ENCODE measurements at places on chromosomes 3 and 15.

- DNase-seq: no peak
Measured at GRCh38 chr15:90794538-90794937, 73.8 kb upstream of the FURIN start.

DNA sequence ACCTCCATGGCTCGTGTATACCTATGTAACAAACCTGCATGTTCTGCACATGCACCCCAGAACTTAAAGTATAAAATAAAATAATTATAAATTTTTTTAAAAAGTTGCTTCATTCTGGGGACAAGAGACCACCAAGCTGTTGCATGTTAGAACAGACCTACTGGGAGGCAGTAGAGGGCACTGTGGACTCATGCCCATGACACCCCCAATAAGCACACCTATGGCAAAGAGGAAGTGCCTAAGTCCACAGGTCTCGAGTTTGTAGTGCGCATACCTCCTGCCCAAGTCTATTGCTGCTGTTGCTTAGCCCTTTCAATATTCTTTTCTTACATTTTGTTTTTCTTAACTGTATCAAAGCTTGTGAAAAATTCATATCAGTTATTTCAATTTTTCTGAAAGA is 267.9 kb upstream of the THBS1 start:
- DNase-seq: no peak

GRCh38 chr3:172448661-172449465 is 607 bp upstream of the GHSR start:
- DNase-seq: no peak

DNA sequence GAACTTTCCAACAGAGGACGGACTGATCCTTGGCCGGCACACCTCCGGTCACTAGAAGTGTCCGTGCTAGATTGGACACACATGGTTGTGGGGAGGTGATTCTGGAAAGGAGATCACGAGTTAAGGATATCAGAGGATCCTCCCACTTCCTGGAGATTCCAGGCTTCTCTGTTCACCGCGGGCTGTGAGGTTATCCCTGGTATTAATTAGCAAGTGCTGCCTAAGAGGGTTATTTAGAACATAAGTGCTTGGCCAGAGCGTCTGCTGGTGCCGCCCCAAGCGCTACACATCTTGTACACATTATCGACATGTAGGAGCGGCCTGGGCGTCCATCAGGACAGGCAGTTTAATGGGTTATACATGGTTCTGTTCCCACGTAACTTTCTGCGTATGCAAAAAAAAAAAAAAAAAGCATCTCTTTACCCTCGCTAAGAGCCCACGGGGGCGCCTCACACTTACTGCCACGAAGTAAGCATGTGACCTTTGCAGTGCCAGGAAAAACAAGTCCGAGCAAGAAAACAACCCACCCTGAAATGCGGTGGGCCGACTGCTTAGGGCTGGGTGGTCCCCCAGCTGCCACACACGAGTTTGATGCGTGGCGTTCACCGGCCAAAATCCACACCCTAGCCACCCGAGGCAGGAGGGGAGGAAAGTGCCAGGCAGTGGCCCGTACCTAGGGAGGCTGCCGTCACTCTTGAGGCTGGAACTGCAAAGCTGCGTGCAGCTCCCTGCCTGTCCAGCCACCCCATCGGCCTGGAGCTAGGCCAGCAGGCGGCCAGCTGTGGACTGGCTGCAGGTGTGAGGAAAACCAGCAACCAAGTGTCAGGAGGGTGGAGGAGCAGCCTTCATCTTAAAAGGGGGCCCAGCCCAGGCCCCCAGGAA is 78.0 kb downstream of the CPN2 start:
- DNase-seq: no peak
